ENCODE measurements at places on chromosomes 5 and 9. TPM values are rescaled to one million over a fixed set of nuclear protein-coding genes. Genes with fewer than 3 reads are reported as not detected.

DNA sequence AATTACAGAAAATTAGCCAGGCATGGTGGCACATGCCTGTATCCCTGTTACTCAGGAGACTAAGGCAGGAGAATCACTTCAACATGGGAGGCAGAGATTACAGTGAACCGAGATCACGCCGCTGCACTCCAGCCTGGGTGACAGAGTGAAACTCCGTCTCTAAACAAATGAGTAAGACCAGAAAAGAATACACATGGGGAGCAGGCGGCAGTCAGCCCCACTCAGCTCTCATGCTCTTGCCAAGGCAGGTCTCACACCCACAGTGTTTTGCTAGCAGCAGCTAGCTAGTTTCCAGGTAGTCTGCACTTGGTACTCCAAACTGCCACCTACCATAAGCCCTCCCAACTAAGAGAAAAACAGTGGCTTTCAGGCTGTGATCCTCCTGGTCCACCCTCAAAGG is 722.3 kb upstream of the CTNND2 start:
- H3K27ac ChIP-seq = no peak overlapping the region
- no peak for DNase-seq
- no peak overlapping the region for H3K4me3 ChIP-seq
- H3K36me3 ChIP-seq = no peaks in the 10 kb centered on the region
- no peaks in the 10 kb centered on the region for H3K4me1 ChIP-seq

Gene WNT8A
- polyA plus RNA-seq = not detected

- H3K4me3 ChIP-seq = no peak overlapping the region
- DNase-seq = no peak
- H3K27ac ChIP-seq = no peak overlapping the region
- no peaks in the 10 kb centered on the region for H3K36me3 ChIP-seq
- H3K27me3 ChIP-seq = no peaks in the 10 kb centered on the region
Observed at GRCh38 chr5:132100672-132101261, 27.2 kb downstream of the CSF2 start.

Gene IRF1
- polyA plus RNA-seq = 6.2 TPM

DNA sequence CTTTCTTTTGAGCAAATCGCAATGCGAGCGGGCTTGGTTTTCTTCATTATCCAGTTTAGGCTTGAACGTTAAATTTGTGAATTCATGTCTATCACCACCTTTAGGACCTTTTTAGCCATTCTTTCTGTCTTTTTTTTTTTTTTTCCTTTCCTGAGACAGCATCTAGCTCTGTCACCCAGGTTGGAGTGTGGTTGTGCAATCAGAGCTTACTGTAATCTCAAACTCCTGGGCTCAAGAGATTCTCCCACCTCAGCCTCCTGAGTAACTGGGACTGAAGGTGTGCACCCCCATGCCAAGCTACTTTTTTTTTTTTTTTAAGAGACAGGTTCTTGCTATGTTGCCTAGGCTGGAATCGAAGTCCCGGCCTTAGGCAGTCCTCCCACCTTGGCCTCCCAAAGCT is 39.2 kb upstream of the LRRC14B start:
- H3K27me3 ChIP-seq = no peaks in the 10 kb centered on the region
- H3K4me3 ChIP-seq = no peak overlapping the region
- no peak for DNase-seq

GRCh38 chr5:38650946-38651345 is 94.5 kb upstream of the LIFR start:
- H3K4me1 ChIP-seq = peaks cover 3% of the 10 kb centered on the region
- no peak overlapping the region for H3K27ac ChIP-seq
- no peak for DNase-seq
- H3K36me3 ChIP-seq = no peaks in the 10 kb centered on the region

DNA sequence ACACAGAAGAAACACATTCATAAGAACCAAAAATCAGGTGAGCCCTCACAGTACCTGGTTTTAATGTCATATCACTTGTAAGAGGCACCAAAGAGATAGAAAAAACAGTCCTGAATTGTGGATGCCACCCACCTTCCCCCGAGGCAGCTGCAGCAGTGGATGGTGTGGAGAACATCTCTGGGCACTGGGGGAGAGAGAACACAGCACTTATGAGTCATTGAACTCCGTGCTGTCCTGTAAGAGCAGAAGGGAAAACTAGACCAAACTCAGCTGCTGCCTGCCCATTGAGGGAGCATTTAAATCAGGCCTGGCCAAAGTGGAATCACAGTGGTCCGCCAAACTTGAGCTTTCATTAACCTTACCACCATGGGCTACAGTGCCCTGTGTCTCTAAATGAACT is 296.2 kb downstream of the SPATA31D1 start:
- H3K36me3 ChIP-seq = no peaks in the 10 kb centered on the region
- no peaks in the 10 kb centered on the region for H3K4me1 ChIP-seq
- H3K27me3 ChIP-seq = no peaks in the 10 kb centered on the region
- no peak overlapping the region for H3K4me3 ChIP-seq
- DNase-seq = no peak

- no peak overlapping the region for H3K27ac ChIP-seq
- no peaks in the 10 kb centered on the region for H3K36me3 ChIP-seq
- H3K4me3 ChIP-seq = no peak overlapping the region
- DNase-seq = no peak
- H3K4me1 ChIP-seq = no peaks in the 10 kb centered on the region
Observed at GRCh38 chr5:176190886-176191755, 47.1 kb upstream of the SIMC1 start.

Gene BHMT
- polyA plus RNA-seq = not detected

- H3K4me1 ChIP-seq = no peaks in the 10 kb centered on the region
- no peak overlapping the region for H3K4me3 ChIP-seq
- no peaks in the 10 kb centered on the region for H3K27me3 ChIP-seq
- no peaks in the 10 kb centered on the region for H3K36me3 ChIP-seq
Observed at GRCh38 chr5:83922699-83923098, 202.0 kb upstream of the HAPLN1 start.

DNA sequence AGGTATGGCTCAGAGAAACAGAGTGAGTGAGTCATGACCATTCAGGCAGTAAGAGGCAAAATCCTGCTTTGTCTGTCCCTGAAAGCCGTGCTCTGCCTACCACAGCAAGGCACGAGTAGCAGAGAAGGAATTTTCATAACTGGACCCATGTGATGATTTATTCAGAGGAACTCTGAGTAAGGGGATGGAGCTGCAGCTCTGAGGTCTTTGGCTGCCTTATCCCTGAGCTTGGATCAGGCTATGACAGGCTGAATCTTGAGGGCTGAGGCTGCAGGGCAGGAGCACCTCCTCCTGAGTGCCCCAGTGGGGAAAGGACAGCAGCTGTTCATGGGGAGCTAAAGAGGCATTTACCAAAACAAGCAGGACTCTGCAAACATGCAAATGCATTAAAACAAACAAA is 183.4 kb downstream of the PAPPA start:
- H3K4me3 ChIP-seq = no peak overlapping the region
- H3K4me1 ChIP-seq = no peaks in the 10 kb centered on the region
- H3K27me3 ChIP-seq = no peaks in the 10 kb centered on the region
- no peak for DNase-seq

GRCh38 chr9:131678499-131679111 is 61.3 kb downstream of the RAPGEF1 start:
- no peaks in the 10 kb centered on the region for H3K27me3 ChIP-seq
- H3K4me1 ChIP-seq = peaks cover 43% of the 10 kb centered on the region
- no peaks in the 10 kb centered on the region for H3K36me3 ChIP-seq
- peak overlapping the region; percentile 85 for H3K27ac ChIP-seq
- peak overlapping the region; percentile 44 for H3K4me3 ChIP-seq

DNA sequence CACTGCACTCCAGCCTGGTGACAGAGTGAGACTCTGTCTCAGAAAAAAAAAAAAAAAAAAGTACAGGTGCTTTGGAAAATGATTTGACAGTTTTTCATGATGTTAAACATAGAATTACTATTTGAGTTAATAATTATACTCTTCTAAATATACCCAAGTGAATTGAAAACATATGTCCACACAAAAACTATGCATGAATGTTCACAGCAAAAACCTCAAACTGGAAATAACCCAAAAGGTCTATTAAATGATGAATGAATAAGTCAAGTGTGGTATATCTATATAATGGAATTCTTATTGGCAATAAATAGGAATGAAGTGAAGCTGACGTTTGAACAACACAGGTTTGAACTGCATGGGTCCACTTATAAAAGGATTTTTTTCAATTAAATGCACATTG is 207.2 kb upstream of the DAB2 start:
- no peak for DNase-seq
- H3K4me1 ChIP-seq = no peaks in the 10 kb centered on the region
- H3K27me3 ChIP-seq = no peaks in the 10 kb centered on the region
- H3K36me3 ChIP-seq = no peaks in the 10 kb centered on the region
- no peak overlapping the region for H3K27ac ChIP-seq

GRCh38 chr9:34610434-34611206 is 1.3 kb downstream of the RPP25L start:
- no peaks in the 10 kb centered on the region for H3K27me3 ChIP-seq
- peak overlapping the region; percentile 90 for H3K4me3 ChIP-seq
- DNase-seq = no peak
- peaks cover 20% of the 10 kb centered on the region for H3K4me1 ChIP-seq
- H3K27ac ChIP-seq = no peak overlapping the region

GRCh38 chr9:37911271-37911681 is 7.3 kb upstream of the SLC25A51 start:
- peaks cover 8% of the 10 kb centered on the region for H3K4me1 ChIP-seq
- DNase-seq = no peak
- H3K36me3 ChIP-seq = peaks cover 2% of the 10 kb centered on the region
- no peaks in the 10 kb centered on the region for H3K27me3 ChIP-seq

GRCh38 chr5:644509-644908 is 32.4 kb downstream of the CEP72 start:
- no peak overlapping the region for H3K4me3 ChIP-seq
- DNase-seq = no peak
- no peaks in the 10 kb centered on the region for H3K27me3 ChIP-seq
- H3K27ac ChIP-seq = no peak overlapping the region
- H3K36me3 ChIP-seq = peaks cover 20% of the 10 kb centered on the region
- H3K4me1 ChIP-seq = no peaks in the 10 kb centered on the region

GRCh38 chr5:151212406-151212798 is 11.5 kb downstream of the CCDC69 start:
- DNase-seq = no peak
- peaks cover 5% of the 10 kb centered on the region for H3K4me1 ChIP-seq
- no peaks in the 10 kb centered on the region for H3K27me3 ChIP-seq
- no peak overlapping the region for H3K27ac ChIP-seq
- no peak overlapping the region for H3K4me3 ChIP-seq

GRCh38 chr5:98880151-98880550 is 48.7 kb downstream of the CHD1 start:
- no peak for DNase-seq
- peaks cover 3% of the 10 kb centered on the region for H3K4me1 ChIP-seq
- H3K4me3 ChIP-seq = no peak overlapping the region
- H3K36me3 ChIP-seq = no peaks in the 10 kb centered on the region
- H3K27ac ChIP-seq = no peak overlapping the region

DNA sequence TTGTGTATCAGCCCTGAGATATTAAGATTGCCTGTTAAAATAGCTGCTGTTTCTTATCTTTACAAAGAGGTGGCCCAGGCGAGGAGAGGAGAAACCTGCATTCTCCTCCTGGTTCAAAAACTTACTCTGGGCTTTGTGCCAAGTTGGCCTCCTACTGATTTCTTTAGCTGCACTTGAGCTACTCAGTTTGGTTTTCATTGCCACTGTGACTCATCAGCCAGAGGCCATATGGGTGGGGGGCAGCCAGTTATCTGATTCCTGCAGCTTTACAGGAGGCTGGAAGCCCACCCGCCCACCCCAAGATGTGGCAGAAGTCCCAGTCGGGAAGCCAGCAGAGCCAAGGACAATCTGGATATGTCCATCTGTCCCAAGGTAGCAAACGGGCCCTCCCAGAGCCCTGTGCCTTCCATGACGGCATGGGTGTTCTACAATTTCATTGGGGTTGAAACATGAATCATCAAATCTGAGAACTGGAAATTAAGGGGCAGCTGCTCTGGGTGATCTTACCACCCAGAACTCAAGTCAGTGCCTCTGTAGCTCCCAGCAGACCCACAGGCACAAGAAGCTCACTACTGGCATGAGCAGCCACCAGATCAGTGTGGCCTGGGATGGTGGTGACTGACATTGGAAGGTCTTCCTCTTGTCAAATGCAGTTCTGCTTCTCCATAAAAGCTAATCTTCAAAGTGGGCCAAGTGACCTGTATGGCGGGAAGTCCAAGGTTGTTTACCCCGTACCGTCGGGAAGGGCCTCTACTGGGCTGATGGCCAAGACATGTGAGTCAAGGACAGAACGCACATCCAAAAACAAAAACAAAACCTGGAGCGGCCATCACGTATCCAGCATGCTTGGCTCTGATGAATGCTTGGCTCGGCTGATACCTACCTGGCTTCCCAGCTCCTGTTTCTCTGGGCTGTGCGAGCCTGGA is 15.6 kb downstream of the FCN2 start:
- H3K4me1 ChIP-seq = peaks cover 3% of the 10 kb centered on the region
- peaks cover 9% of the 10 kb centered on the region for H3K27me3 ChIP-seq
- H3K27ac ChIP-seq = no peak overlapping the region
- DNase-seq = no peak
- H3K4me3 ChIP-seq = no peak overlapping the region

DNA sequence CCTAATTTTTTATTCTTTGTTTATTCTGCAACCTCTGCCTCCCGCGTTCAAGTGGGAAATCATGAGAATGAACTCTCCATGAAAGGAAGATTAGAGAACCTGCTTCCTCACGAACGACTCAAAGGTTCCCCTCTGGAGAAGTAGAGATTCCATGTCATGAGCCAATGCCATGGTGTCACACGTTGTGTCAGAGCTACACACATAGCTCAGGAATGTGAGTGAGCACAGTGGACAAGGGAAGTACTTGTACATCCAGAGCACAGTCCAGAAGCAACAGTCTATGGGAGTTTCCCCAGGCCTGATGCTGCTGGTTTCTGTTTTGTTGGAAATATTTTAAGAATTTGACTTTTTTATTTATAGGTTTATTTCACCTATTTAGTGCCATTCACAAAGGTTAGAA is 26.8 kb upstream of the PPP2CA start:
- H3K4me3 ChIP-seq = no peak overlapping the region
- no peaks in the 10 kb centered on the region for H3K36me3 ChIP-seq
- DNase-seq = peak; percentile 44
- H3K27ac ChIP-seq = no peak overlapping the region
- peaks cover 28% of the 10 kb centered on the region for H3K4me1 ChIP-seq
- no peaks in the 10 kb centered on the region for H3K27me3 ChIP-seq

GRCh38 chr5:35309365-35310130 is 79.3 kb upstream of the PRLR start:
- H3K36me3 ChIP-seq = no peaks in the 10 kb centered on the region
- no peak for DNase-seq
- H3K4me3 ChIP-seq = no peak overlapping the region
- H3K27me3 ChIP-seq = peaks cover 30% of the 10 kb centered on the region
- H3K4me1 ChIP-seq = peaks cover 3% of the 10 kb centered on the region

DNA sequence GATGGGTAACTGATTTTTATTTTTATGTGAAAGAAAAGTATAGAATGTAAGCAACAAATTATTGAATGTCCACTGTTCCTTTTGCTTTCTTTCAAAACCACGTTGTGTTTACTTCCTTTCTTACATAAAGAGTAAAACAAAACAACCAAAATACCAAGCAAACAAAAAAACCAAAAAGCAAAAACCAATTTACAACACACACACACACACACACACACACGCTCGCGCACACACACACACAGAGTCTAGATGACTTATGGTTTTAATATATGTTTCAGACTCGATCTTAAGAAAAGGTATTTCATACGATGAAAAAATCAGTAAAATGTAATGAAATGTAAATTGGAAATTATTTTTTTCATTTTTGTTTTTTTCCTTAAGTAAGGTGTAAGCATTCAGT is 80.3 kb downstream of the ADGRV1 start:
- H3K4me1 ChIP-seq = no peaks in the 10 kb centered on the region
- DNase-seq = no peak
- H3K4me3 ChIP-seq = no peak overlapping the region
- H3K36me3 ChIP-seq = no peaks in the 10 kb centered on the region
- H3K27ac ChIP-seq = no peak overlapping the region

Gene AMBP
- not detected for polyA plus RNA-seq
